H1 (cell line): ENCODE measurements at places on chromosomes 4 and X. TPM values are rescaled to one million over a fixed set of nuclear protein-coding genes. Genes with fewer than 3 reads are reported as not detected.

- H3K27ac ChIP-seq = no peak overlapping the region
- no peak overlapping the region for H3K4me3 ChIP-seq
- no peaks in the 10 kb centered on the region for H3K36me3 ChIP-seq
Measured at GRCh38 chr4:73308286-73308685, 49.7 kb upstream of the ANKRD17 start.

GRCh38 chr4:74896595-74896994, 36.3 kb upstream of the PARM1 start:
- H3K27me3 ChIP-seq = no peaks in the 10 kb centered on the region
- no peaks in the 10 kb centered on the region for H3K36me3 ChIP-seq
- H3K4me3 ChIP-seq = no peak overlapping the region
- no peak overlapping the region for H3K27ac ChIP-seq
- DNase-seq = no peak

- no peaks in the 10 kb centered on the region for H3K27me3 ChIP-seq
- H3K4me3 ChIP-seq = no peak overlapping the region
Measured at GRCh38 chr4:130125467-130125866, 1029.5 kb downstream of the C4orf33 start.

PPP2R2C gene
- 6.4 and 7.1 TPM in 2 replicates for total RNA-seq

P2RY10 gene
- total RNA-seq = not detected in 2 replicates
